ENCODE measurements at places on chromosomes 2 and 18.

DNA sequence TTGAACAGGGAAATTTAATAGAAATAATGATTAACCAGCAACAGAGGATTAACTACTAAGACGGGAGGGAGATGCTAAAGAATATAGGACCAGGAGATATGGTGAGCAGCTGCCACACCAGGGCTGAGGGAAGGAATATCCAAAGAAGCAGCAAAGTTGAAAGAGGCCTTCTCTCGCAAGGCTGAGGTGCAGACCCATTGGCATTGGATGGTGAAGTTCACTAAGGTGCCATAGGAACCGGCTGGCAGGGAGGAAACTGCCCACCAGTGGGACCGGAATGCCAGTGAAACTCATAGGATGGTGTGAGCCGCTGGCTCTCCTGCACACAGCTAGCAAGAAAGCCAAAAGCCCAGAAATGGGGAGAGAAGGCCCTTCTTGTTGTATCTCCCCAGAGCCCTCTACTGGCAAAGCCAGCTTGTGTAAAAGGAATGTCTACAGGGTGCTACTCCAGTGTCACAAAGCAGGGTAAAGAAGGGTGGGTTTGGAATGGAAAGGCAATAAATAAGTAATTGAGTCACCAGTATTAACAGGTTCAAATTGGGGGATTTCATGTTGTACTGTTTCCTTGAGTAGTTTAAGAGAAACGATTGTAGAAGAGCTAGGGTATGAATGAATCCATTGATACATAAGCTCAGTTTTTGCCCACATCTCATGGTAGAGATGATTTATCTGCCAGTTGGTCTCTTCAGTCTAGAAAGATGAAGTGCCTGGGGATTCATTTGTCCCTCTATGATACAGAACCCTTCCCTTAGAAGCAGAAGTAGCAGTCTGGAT lies 36.0 kb downstream of the FARP2 start:
- DNase-seq: no peak

DNA sequence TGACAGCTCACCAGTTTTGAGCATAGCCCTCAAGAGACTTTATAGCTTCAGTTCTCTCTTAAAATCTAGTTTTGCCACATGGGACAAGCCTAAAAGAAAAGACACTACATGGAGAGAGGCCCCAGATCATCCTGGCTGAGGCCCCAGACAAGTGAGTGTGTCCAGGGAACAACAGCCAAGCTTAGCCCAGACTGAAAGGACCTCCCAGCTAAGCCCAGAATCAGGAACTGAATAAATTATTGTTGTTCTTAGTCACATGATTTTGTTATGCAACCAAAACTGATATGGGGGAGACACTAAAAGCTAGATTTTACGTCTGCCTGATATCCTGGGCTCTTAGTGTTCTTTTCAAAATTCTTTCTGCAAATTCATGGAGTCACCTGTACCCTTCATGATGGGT lies 29.3 kb upstream of the LBH start:
- DNase-seq: no peak

DNA sequence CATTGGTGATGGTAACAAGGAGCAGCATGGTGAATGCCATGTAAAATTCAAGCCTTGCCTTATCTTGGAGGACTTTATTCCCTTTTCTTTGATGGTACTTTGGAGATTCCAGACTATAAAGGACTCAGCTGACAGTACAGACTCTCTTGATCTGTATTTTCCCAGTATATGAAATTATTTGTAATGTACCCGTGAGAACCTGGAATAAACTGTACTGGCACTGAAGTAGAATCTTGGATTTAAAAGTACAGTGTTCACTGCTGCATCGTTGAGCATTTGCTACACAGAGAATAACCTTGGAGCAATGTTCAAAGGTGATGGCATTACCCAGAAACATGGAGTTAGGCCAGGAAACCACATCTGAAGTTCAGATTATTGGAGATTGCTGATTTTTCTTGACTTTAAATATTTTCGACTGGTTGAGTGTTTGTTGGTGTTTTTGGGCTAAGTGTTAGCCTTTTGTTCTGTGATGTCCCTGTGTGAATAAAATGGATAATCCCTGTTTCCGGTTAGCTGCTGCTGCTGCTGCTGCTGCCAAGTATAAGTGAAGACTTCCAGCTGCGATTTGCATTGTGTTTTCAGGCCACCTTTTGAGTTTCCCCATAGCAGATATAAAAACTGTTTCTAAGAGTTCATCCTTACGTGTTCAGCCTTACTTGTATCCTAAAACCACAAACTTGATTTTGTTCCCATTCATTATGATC lies 122.0 kb downstream of the SPTBN1 start:
- DNase-seq: no peak

- no peak for DNase-seq
These were observed 136.2 kb upstream of the ARHGAP28 start for GRCh38 chr18:6593142-6593885.

GRCh38 chr18:27665264-27665799 lies 480.2 kb upstream of the CHST9 start:
- no peak for DNase-seq

DNA sequence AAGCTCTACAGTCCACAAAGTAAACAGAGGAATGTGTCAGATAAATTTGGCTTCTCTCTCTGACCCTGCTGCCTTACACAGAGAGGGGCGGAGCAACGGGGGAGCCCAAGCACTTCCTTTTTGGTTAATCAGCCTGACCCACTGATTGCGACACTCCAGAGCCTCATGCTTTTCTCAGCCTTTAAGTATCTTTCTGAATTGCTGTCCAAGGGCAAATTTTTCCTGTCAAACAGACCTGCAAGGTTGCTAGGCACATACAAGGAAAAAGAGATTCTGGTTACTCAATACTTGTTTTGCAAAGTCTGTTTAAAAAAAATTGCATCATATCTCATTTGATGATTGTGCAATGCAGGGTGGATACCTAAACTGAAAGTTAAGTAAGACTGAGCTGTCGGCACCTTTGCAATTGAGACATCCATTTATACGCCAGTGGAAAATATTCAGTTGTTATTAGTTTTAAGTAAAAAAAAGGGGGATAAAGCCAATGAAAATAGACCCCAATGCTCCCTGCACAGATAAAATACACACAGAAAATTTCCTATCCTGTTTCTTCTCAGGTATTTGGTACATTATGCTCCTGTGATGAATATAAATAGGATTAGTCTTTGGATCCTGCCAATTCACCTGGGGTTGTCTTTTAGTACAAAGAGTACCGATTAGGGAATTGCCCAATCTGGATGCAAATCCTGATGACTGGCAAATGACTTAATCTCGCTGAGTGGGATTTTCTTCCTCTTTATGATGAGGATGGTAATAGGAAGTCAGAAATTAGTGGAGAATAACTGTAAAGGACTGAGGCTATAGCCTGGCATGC lies 260.2 kb upstream of the TRIB2 start:
- DNase-seq: peak; percentile 94

DNA sequence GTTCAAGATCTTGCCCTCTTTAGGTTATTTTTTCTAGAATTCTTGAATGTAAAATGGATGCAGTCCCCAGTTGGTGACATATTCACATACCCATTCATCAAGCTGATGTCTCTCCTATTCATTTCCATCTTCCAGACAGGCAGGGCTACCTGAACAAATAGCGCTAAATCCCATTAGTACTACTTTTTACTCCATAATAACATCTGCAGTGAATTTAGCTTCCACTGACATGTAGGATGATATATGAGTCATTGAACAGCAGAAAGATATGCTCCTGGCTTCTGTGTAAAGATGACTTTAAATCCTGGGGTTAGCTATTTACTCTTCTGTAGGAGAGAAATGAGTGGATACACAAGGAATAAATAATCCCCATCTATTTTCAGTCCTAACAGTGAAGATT lies 194.7 kb downstream of the RND3 start:
- DNase-seq: no peak

GRCh38 chr2:112752667-112753066 lies 11.7 kb downstream of the CKAP2L start:
- no peak for DNase-seq

- DNase-seq: no peak
These were observed 33.4 kb upstream of the MGAT5 start for GRCh38 chr2:134220344-134220974.

- DNase-seq: no peak
These were observed 487.3 kb upstream of the NETO1 start for GRCh38 chr18:73355121-73355520.

DNA sequence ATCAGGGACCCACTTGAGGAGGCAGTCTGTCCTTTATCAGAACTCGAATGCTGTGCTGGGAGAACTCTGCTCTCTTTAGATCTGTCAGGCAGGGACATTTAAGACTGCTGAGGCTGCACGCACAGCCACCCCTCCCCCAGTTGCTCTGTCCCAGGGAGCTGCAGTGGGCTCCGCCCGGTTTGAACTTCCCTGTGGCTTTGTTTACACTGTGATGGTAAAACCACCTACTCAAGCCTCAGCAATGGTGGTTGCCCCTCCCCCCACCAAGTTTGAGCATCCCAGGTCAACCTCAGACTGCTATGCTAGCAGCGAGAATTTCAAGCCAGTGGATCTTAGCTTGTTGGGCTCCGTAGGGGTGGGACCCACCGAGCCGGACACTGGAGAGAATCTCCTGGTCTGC lies 11.8 kb upstream of the LHCGR start:
- no peak for DNase-seq

- DNase-seq: no peak
These were observed 428.3 kb downstream of the MBD2 start for GRCh38 chr18:53796040-53796729.

GRCh38 chr2:211333377-211333776 lies 777.0 kb downstream of the CPS1 start:
- DNase-seq: no peak

GRCh38 chr2:3422161-3422779 lies 42.8 kb downstream of the TRAPPC12 start:
- DNase-seq: no peak

DNA sequence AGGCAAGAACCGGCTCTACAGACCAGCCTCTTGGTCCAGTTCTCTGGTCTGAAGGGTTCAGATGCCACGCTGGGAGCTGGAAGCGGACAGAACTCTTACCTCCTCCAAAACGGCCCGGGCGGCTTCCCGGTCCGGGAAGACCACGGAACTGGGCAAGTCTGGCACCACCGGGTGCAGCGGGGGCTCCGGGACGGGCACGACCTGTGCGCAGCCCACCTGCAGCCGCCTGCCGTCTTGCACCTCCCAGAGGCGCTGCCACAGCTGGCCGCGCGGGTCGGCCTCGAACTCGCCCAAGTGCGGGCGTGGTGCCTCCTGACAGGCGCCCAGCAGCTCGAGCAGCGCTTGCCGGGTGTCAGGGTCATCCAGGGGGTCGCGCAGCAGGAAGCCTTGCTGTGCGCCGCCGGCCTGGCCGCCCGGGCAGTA lies 773 bp downstream of the CMPK2 start:
- no peak for DNase-seq

GRCh38 chr18:74389991-74390390 lies 67.1 kb downstream of the DIPK1C start:
- DNase-seq: no peak

GRCh38 chr2:150672311-150672710 lies 184.8 kb upstream of the RND3 start:
- no peak for DNase-seq

- DNase-seq: no peak
These were observed 134.4 kb upstream of the APCDD1 start for GRCh38 chr18:10319914-10320600.

GRCh38 chr2:159637988-159638501 lies 21.7 kb upstream of the BAZ2B start:
- DNase-seq: peak; percentile 21

- DNase-seq: peak; percentile 32
These were observed 578 bp downstream of the IWS1 start for GRCh38 chr2:127525691-127526131.

DNA sequence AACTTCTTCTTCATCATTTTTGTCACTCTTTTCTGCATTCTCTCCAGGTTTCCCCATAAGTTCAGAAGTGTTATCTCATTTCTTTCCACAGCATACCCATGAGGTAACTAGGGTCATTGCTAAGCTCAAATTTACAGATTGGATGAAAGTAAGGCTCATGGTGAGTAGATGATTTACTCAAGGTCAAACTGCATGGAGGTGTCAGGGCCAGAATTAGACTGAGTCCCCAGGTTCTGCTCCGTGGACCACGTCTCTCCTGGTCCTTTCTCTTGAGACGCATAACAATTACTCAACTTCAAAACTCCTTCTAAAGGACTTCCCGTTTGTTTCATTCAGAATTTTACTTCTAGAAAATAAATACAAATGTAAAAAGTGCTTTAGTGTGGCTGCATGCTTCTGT lies 43.4 kb downstream of the SMIM21 start:
- DNase-seq: no peak
